Spleen (tissue), 13 donors: ENCODE measurements at places on chromosomes 2 and 18. TPM values are rescaled to one million over a fixed set of nuclear protein-coding genes. Genes with fewer than 3 reads are reported as not detected.
A peak's percentile ranks its signal among the peaks of the same experiment; 100 is the strongest.

- no peak for DNase-seq
These were observed 60.4 kb upstream of the SLC35G4 start for GRCh38 chr18:11548916-11549551.

DNA sequence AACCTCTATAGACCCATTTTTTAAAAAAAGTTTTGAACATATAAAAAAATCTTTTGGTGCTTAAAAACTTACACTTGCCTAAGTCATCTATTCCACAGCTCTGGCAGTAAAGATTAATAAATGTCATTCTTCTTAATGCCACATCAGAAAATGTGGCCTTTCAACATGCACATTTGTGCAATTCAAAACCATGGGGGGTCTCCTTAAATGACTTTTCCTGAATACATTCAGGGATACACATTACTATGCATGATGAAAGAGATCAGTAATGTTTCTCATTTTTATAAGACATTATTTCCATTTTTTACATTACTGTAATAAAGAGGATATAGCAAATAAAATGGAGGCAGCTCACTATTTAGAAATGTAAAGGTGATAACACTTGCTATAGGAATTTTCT lies 142.3 kb downstream of the RBM43 start:
- DNase-seq: no peak

Gene AOX1
- 1.7 TPM for polyA plus RNA-seq

Gene ZSWIM2
- not detected for polyA plus RNA-seq

Gene COL6A3
- 9.5 TPM for polyA plus RNA-seq

- no peak for DNase-seq
These were observed 23.9 kb upstream of the CCDC68 start for GRCh38 chr18:54983041-54983686.

DNA sequence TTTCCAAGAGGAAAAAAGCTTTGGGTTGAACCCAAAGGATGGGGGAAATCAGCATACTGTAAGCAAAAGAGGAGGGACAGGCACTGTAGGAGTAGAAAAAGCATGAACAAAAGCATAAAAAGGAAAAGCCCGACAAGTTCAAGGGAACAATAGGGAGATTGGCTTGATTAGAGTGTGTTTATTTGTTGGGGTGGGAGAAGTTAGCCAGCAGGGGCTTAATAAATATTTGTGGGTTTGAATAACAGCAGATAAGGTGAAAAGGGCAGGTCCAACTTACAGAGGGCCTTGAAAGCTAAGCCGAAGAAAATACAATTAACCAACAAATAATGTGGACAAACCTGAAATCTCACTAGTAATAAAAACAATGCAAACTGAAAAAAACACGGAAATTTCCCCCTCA lies 126.7 kb downstream of the THADA start:
- no peak for DNase-seq

DNA sequence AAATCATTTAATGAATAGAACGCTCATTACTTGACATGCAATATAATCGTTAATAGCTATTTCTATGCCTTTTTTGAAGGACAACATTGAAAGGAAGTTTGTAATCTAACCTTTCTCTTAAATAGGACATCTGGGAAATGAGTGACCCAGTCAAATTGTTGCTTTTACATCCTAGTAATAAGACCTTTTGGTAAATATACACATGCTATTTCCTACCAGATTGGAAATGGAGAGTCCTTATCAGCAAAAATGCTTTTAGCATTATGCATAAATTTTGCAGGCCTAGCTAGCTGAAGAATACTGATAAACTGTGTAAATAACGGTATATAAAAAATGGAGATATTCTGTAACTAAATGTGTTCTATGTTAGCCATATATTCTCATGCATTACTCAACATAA lies 567.3 kb upstream of the DSEL start:
- no peak for DNase-seq

GRCh38 chr2:100675855-100676254 lies 113.1 kb downstream of the PDCL3 start:
- no peak for DNase-seq

Gene ZNF521
- polyA plus RNA-seq: 2.9 TPM

DNA sequence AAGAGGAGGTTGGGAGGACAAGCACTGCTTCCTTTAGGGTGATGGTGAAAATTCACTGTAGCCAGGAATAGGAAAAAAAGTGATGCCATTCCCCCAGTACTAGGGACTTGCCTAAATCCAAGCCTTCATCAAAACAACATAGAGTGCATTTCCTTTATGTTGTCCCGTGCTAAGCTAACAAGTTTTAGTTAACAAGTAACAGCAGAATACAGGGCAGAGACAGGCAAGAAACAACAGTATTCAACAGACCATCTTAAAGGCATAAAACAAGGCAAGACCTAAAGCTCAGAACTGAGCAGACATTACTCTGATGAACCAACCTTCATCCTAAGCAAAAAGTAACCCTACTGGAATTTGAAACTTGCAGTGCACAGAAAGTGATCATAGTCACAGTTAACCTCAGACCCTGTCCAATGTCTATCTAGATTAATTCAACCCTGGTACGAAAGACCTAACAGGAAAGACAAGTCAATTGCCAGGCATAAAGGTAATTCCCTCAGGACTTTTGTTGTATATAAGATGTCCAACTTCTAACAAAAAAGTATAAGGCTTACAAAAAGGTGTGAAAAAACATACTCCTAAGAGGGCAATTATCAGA lies 34.4 kb upstream of the GALNT1 start:
- no peak for DNase-seq

GRCh38 chr18:29234751-29235150 lies 1057.8 kb upstream of the CDH2 start:
- no peak for DNase-seq

DNA sequence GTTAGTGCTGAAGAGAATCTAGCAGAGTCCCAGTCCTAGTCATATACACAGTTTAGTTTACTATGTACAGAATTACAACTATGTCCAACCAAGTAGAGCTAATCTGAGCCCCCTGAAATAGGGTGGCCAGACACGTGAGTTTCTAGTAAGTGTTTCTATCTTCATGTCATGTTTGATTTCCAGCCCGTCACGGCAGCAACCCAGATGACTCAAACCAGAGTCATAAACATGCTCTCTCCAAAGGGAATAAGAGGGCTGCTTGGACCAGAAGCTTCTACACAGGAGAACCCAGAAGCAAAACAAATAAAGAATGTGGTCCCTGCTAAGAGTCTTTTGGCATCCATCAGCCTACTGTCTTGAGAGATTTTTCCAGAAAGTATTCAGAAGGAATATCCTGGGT lies 64.9 kb upstream of the WIPF1 start:
- no peak for DNase-seq

DNA sequence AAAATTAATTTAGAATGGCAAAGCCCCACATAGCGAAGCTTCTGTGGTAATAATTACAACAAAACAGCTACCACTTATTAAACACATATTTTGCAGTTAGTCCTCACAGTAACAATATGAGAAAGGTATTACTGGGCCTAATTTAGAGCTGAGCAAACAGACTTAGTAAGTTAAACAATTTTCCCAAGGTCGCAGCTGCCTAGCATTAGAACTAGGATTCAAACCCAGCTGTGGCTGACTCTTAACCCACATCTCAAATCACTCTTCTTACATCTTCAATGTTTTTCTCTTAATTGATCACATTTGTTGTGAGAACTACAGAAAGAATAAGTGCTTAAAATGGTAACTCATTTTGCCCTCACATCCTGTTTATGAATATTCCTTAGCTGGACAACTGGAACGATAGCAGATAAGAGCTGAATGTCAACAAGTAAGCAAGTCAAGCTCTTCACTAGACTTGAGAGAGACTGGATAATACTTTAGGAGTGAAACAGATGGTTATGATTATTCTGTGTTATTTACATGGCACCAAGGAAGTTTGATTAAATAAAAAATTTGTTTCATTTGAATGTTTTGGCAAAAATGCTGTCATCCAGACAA lies 59.4 kb upstream of the TMEM17 start:
- no peak for DNase-seq

Gene TUBA3D
- polyA plus RNA-seq: 0.10 TPM

GRCh38 chr2:217964275-217965161 lies 38.3 kb downstream of the TNS1 start:
- DNase-seq: peak; percentile 68

GRCh38 chr2:191637182-191638078 lies 40.5 kb upstream of the NABP1 start:
- no peak for DNase-seq

Gene RGPD4
- not detected for polyA plus RNA-seq

- DNase-seq: peak; percentile 27
These were observed 59.1 kb downstream of the GBX2 start for GRCh38 chr2:236109061-236109460.

DNA sequence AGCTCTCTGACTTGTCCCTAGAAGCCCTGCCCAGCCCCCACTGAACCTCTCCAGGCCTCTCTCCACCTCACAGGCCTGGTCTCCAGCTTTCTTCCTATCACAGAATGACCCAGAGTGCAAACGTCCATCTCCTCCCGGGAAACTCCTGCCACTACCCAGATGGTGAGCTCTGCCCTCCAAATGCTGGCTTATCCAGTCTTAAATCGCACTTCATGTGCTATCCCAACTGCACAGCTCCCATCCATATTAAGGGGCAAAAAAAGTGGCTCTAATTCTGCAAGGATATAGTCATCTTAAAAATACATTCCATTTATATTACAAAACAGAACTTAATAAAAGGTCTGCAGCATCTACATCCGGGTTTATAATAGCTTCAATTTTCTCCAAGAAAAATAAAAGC lies 70.8 kb upstream of the CDC42EP3 start:
- no peak for DNase-seq

Gene NYAP2
- not detected for polyA plus RNA-seq

- no peak for DNase-seq
These were observed 421 bp upstream of the VAMP5 start for GRCh38 chr2:85583667-85584353.

DNA sequence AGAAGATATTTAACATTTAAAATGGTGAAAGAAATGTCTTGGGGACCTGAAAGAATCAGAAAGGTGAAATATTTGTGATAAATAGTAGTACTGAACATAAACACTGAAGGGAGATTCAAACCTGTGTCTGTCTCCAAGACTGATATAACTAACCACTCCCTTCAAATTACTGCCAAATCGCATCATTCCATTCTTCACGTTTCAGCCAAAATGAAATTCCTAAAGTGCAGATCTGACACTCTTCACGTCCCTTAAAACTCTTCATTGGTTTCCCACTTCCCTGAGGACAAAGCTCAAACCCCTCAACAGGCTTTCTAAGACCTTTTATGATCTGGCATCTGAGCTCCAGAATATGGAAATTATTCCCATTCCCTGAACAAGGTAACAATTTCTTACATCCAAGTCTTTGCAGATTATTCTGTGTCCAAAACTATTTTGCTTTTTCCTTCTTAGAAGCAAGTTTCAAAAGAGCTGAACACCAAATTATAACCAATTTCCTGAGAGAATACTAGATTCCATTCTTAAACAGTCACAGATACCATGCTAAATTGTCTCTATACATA lies 18.9 kb downstream of the SLC8A1 start:
- DNase-seq: no peak

Gene OR6B2
- polyA plus RNA-seq: not detected

Gene TPRKB
- polyA plus RNA-seq: 63.3 TPM

Gene SERPINB2
- polyA plus RNA-seq: not detected

- DNase-seq: no peak
These were observed 311.9 kb downstream of the MYCN start for GRCh38 chr2:16252251-16252650.

Gene ACOXL
- 0.04 TPM for polyA plus RNA-seq

DNA sequence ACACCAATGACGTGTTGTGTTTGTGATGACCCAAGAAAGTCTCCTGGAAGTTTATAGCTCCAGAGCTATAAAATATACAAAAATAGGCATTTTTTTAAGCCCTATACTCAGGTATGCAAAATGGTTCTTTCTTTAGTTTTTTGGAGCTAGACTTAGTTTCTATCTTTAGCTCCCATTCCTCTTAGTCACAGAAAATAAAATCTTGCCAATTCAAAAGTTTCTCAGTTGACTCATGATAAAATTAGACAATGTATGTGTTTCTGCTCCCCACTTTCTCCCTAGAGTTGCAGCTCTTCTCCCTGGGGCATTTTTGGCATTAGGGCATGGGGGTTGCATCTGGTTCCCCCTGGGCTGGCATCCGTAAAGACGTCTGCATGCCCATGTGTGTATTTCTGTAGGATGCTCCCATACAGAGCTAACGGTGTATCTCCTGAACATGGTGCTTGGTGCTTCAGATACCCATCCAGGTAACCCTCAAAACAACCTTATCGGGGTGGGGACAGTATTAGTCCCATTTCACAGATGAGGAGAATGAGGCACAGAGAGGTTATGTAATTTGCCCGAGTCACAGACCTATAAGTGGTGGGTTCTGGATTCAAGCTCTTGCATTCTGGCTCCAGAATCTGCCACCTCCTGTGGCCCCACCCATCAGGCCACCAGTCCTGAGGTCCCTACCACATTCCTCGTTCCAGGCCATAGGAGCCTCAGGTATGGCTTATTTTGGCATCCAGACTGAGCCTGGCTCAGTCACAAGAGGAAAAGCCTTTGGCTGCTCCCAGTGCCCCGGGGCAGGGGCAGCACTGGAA lies 43.1 kb upstream of the ASAP2 start:
- no peak for DNase-seq

Gene SERPINB3
- 0.09 TPM for polyA plus RNA-seq

- no peak for DNase-seq
These were observed 324.4 kb downstream of the TSN start for GRCh38 chr2:122079844-122080243.

- no peak for DNase-seq
These were observed 1.6 kb downstream of the ASXL3 start for GRCh38 chr18:33579349-33580215.

DNA sequence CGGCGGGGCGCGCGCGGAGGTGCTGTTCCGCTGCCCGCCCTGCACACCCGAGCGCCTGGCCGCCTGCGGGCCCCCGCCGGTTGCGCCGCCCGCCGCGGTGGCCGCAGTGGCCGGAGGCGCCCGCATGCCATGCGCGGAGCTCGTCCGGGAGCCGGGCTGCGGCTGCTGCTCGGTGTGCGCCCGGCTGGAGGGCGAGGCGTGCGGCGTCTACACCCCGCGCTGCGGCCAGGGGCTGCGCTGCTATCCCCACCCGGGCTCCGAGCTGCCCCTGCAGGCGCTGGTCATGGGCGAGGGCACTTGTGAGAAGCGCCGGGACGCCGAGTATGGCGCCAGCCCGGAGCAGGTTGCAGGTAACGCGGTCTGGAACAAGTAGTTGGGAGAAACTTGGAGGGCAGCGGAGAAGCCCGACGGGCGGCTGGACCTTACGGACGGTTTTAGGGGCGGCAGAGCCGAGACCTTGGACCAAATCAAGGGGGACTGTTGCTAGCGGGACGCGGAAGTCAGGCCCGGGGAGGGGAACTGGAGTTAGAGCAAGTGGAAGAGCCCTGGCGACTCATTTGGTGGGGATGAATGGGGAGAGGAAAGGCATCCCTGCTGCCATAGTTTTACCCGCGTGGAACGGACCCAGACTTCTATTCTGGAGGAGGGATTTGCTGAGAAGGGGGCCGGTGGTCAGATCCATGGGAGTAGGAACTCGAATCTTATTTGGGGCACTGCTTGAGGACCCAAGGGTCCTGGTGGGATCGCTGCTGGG lies 573 bp downstream of the IGFBP2 start:
- DNase-seq: no peak
